ENCODE measurements at places on chromosomes 5 and 9.
A peak's percentile ranks its signal among the peaks of the same experiment; 100 is the strongest.

DNA sequence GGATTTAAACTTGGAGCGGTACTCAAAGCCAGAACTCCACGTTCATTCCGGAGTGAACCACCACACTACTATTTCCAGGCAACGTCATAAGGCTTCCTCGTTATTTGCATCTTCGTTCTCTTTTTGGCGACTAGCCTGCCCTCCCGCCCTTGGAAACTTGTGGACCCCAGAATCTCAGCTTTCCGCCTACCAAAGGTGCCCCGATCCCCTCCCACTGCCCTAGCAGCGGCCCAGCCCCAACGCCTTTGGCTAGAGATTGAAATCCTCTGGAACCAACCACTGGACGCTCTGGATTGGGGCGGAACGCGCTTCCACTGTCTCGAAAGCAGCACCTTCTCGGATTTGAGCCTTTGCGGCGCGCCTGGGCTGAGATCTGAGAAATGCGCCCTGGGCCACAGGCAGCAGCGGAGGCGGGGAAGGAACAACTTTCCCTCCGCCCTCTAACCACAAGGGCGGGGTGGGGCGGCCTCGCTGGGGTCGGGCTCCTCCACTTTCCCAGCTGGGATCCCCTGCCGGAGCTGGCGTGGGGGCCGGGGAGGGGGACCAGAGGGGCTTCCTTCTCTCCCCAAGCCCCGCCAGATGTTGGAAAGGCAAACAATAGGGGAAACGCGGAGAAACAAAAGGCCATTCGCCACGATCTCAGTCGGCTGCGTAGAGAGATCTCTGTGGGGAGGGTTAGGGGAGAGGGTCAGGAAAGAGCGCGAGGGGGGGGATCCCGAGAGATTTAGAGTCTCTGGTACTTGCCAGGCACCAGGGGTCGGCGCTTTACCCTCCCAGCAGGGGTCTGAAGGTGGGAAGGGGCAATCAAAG is 1.3 kb downstream of the MOB3B start:
- peak; percentile 69 for DNase-seq

GRCh38 chr5:1641560-1642166 is 117.9 kb upstream of the LPCAT1 start:
- peak; percentile 20 for DNase-seq

GRCh38 chr5:67196537-67197059 is at the start of gene CD180:
TSS of gene CD180 (minus strand) at chr5:67196799. CDS start at chr5:67196641, 158 bp downstream.
- no peak for DNase-seq

DNA sequence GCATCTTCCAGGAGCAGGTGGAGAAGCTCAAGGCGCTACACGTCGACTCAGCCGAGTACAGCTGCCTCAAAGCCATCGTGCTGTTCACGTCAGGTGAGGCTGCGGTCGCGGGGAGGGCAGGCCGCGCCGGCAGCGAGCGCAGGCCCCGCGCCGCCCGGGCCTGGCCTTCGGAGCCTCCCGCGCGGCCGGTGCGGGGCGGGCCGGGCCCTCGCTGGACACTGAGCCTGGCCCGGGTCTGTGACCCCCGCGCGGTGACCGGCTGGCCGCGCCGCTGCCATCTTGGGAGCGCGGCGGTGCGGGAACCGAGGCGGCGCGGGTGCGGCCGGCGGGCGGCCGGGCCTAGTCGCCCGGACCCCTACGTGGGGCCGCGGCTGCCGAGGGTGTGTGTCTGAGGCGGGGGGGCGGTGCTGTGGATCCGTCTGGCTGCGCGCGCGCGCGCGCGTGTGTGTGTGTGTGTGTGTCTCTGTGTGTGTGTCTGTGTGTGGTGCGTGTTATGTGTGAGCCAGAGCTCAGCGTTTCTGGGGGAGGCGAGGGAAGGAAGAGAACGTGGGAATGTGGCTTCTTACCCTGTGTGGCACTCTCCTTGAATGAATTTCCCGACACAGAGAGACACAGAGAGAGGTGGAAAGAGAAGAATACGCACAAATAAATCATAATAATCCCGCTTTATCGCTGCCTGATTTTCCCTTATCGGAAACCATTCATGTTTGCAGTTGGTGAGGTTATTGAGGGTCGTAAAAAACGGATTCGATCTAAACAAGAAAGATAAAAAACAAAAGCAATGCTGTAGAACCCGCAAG is 5.5 kb downstream of the NR2F1 start:
- DNase-seq: no peak

- no peak for DNase-seq
These were observed 48.8 kb downstream of the SLC1A3 start for GRCh38 chr5:36655161-36655560.

GRCh38 chr5:132677191-132677590 is 3.4 kb downstream of the IL4 start:
- no peak for DNase-seq

Measured in bone marrow (tissue), 2 donors.